ENCODE measurements at places on chromosomes 7 and 10. TPM values are rescaled to one million over a fixed set of nuclear protein-coding genes. Genes with fewer than 3 reads are reported as not detected.

The TBXAS1 gene
- total RNA-seq: 1.3 TPM

The ANLN gene
- total RNA-seq: 1.4 TPM

The SORCS1 gene
- not detected for total RNA-seq

The ICA1 gene
- 10.6 TPM for total RNA-seq

The HMX2 gene
- total RNA-seq: not detected

The ABCA13 gene
- 4.9 TPM for total RNA-seq

The HOXA9 gene
- not detected for total RNA-seq

The FAM25C gene
- total RNA-seq: 13.7 TPM

The ANXA7 gene
- total RNA-seq: 96.0 TPM

The SPDYE2 gene
- total RNA-seq: not detected

All from nasal cavity respiratory epithelium epithelial cell of viscerocranial mucosa (primary cell).